ENCODE measurements at places on chromosomes 3 and 15.

- DNase-seq, result no peak
These were observed 50.9 kb downstream of the LSAMP start for GRCh38 chr3:116394365-116394764.

DNA sequence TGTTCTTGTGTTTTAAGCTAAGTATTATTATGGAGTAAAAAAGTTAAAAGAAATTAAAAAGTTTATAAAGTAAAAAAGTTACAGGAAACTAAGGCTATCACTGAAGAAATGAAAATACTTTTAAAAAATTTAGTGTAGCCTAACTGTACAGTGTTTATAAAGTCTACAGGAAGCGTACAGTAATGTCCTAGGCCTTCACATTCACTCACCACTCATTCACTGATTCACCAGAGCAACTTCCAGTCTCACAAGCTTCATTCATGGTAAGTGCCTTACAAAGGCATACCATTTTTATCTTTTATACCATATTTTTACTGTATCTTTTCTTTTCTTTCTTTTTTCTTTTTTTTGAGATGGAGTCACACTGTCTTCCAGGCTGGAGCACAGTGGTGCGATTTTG lies 40.7 kb upstream of the SCN5A start:
- DNase-seq, result no peak

DNA sequence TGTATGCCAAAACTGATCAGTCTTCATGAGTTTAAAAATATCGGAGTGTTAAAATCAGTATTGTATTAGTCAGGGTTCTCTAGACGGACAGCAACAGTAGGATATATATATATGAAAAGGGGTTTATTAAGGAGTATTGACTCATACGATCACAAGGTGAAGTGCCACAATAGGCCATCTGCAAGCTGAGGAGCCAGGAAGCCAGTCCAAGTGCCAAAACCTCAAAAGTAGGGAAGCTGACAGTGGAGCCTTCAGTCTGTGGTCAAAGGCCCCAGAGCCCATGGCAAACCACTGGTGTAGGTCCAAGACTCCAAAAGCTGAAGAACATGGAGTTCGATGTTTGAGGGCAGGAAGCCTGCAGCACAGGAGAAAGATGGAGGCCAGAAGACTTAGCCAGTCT lies 391.0 kb upstream of the CADM2 start:
- DNase-seq, result no peak

DNA sequence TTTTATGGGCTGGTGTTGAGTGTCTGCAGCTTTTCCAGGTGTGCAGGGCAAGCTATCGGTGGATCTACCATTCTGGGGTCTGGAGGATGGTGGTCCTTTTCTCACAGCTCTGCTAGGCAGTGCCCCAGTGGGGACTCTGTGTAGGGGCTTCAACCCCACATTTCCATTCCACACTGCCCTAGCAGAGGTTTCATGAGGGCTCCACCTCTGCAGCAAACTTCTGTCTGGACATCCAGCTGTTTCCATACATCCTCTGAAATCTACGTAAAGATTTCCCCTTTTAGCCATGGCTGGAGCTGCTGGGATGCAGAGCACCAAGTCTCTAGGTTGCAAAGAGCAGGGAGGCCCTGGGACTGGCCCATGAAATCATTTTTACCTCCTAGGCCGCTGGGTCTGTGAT lies 11.6 kb downstream of the RFX7 start:
- DNase-seq, result no peak

DNA sequence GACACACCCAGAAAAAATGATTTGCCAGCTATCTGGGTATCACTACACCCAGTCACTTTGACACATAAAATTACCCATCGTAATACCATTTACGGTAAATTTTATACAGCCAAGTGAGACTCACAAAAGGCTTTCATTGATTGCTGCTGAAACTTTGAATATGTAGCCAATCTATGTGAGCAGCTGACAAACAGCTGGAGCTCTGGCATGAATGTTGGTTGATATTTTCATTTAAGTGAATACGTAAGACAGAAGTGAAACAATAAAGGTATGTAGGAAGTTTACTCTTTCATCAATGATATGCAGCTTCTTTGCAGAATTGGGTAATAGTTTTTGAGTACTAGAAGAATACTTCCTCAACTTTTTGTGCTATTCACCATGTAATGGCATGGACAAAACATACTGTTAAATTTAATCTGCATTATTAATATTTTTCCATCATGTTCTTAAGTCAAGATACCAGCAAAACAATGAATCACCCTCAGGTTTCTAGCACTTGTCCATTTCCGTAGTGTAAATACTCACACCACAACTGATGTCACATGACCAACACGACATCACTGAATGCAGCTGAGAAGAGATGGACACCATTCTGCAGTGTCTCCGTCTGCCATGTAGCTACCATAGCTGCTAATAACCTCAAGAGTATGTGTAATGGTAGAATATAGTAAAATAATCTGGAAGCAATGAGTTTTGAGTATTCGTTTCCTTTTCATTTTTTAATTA lies 205.9 kb upstream of the HES1 start:
- no peak for DNase-seq

DNA sequence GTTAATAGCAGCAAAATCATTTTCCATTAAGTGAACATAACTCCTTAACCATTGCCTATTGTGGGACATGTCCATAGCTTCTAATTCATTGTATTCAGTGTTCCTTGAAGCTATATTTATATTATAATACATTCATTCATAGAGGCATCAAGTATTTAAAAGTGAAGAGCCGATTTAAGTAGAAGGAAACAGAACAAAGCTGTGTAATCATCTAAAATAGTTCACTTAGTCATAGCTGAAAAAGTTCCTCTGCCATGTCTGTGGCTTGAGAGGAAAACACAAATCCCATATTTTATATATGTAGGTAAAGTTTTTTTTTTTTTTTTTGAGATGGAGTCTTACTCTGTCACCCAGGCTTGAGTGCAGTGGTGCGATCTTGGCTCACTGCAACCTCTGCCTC lies 54.5 kb downstream of the TMEM108 start:
- no peak for DNase-seq

DNA sequence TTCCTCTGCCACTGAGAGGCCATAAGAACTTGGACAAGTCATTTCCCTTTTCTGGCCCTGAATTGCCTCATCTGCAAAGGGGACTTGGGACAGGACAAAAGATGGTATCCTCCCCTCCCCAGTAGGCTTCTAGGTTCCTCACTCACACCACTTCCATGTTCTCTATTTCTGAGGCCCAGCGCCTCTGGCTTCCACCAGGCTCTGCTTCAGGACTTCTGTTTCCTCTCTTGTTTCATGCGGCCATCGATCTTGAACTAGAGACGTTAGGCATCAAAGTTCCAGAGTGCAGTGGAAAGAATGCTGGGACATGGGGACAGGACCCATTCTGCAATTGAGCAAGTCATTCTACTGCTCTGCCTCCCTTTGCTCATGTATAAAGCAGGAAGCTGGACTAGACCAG lies 1.7 kb downstream of the TM4SF4 start:
- DNase-seq, result no peak

DNA sequence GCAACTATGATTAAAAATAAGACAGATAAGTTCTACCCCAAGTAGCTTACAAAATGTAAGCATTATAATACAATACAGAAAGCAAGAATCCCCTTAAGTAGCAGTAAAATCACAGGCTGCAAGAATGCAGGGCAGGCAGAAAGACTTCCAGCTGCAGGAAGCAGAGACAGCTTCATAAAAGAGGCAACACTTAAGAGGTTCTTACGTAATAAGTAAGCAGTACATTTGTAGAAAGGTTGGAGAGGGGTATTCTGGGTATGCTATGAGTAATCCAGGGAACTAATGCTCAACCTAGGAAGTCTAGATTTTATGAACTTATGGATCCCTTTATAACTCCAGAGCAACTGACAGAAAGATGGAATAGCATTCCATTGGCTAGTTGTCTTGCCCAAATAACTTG lies 151.6 kb downstream of the IL5RA start:
- DNase-seq, result no peak

GRCh38 chr3:63352008-63352279 lies 73.8 kb downstream of the SYNPR start:
- no peak for DNase-seq

GRCh38 chr15:27804569-27805260 lies 294.4 kb downstream of the OCA2 start:
- DNase-seq, result no peak

DNA sequence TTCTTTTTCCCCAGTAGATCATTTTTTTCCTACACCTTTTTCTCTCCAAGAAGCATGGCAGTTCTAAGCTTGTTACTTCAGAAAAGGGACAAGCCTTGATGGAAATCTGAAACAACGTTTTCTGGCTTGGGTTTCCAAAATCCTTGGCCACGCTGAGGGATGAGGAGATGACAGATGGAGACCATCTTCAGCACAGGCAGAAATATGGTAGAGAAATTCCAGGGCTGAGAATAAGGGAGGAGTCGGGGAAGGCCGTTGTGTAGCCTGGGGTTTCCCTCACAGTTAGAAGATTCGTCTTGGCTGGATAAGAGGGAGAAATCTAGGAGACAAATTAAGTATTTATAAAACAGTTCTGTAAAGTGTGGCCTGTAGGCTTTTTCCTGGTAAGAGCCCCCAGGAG lies 33.9 kb upstream of the STT3B start:
- DNase-seq, result no peak

- no peak for DNase-seq
These were observed 368.7 kb downstream of the MFSD1 start for GRCh38 chr3:159170436-159171003.

DNA sequence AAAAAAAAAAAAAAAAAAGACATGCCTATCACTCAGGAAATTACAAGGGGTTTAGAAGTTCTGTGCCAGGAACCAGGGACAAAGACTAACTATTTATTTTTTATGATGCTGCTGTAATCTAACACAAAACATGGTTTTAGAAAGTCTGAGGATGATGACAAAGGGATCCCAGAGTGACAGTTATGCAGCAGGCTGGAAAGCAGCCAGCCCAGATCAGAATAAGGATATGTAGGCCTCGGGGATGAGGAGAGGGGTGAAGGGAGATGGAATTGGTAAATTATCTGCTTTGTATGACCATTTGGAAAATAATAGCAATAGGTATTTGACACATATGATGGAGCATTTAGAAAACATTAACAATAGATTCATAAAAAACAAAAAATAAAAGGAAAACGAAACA lies 34.1 kb upstream of the NMD3 start:
- no peak for DNase-seq

GRCh38 chr3:57586778-57587177 lies 10.4 kb downstream of the ARF4 start:
- DNase-seq, result no peak

GRCh38 chr3:189772584-189772983 lies 141.4 kb downstream of the TP63 start:
- no peak for DNase-seq

DNA sequence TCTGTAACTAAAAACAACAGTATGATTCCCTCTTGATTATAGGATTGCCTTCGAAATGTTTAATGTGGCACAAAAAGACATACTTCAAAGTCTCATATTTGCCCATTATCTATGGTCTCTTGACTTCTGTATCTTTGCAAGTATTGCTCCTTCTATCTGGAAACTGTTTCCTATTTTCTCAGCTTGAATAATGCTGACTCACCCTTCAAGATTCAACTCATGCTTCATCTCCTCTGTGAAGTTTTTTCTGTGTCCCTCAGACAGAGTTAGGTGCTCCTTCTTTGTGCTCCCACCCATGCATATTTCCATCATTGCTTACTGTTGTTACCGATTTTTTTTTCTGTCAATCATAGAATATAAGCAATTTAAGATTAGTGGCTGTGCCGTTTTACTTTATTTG lies 192.8 kb upstream of the ROBO1 start:
- DNase-seq, result no peak

- no peak for DNase-seq
These were observed 31.5 kb upstream of the FBLN2 start for GRCh38 chr3:13517253-13517977.

GRCh38 chr15:63923993-63924950 lies 90.5 kb upstream of the HERC1 start:
- DNase-seq, result no peak

DNA sequence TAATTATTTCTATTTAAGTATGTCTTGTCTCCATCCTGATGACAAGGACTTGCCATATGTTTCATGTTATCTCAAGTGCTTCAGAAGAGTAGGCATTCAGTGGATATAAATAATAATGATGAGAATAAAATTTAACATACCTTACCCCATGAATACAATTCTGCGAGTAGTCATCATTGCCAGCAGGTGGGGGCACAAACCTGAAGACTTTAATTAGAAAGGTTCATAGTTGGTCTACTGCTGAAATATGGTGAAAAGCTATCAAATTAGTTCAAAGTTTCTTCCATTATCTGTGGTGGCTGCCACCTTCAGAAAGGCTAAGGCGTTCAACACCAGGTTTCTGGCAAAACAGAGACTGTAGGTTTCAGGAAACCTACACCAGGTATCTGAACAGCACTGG lies 100.9 kb downstream of the P3H2 start:
- no peak for DNase-seq

DNA sequence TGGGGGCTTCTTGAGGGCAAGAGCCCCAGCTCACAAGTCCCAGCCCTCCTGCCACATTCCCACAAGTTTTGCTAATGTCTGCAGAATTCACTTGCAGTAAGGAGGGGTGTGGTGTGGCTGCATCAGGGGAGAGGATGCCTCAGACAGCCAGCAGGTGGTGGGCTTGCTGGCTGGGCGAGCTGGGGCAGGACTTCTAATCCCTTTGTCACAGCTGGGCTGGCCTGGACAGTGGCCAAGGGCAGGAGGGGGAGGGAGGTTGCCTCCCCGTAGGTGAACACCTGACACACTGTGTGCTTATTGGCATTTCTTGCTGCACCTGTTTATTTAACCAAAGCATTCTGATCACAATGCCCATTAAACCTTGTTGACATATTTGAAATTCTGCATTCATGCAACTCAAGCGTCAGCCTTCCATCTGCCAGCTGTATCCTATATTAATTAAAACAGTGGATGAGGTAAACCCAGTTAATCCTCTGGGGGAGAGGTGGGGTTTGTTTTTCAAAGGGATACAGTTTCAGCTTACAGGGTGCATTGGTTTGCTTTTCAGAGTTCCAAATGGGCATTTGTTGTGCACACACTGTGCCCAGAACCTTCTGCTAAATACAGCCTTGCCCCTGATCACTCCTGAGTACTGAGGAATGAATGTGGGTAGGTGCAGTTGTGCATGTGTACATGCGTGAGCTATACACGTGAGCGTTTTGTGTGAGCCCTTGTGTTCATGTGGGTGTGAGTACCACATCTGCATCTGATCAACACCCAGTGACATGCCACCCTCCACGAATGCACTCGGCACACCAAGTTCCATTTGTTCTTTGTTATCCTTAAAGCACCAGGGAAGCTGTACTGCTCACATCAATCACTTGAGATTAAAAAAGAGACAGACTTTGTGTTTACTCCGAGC lies 268.7 kb downstream of the XXYLT1 start:
- DNase-seq, result no peak

DNA sequence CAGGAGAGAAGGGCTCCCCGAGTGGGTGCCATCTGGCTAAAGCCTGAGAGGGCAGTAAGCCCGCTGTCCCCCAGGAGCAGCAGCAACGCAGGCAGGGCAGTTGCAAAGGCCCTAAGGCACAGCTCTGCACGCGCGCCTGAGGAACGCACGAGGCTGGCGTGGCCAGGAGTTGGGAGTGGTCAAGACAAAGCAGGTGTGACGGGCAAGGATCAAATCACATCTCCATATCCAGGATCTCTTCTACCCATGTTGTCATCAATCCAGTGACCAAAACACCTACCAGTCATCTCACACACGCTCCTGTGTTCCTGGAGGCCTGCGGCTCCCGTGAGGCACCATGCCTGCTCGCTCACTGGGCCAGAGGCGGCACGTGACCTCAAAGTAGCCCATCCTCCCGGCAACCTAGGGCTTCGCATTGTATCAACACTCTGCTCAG lies 59.5 kb downstream of the ERC2 start:
- no peak for DNase-seq
